ENCODE measurements at places on chromosomes 12 and 14.
A peak's percentile ranks its signal among the peaks of the same experiment; 100 is the strongest.

GRCh38 chr12:62319058-62319457, 58.9 kb downstream of the USP15 start:
- no peak for DNase-seq

- no peak for DNase-seq
These were observed 8.8 kb upstream of the GPRC5D start for GRCh38 chr12:12960639-12961209.

DNA sequence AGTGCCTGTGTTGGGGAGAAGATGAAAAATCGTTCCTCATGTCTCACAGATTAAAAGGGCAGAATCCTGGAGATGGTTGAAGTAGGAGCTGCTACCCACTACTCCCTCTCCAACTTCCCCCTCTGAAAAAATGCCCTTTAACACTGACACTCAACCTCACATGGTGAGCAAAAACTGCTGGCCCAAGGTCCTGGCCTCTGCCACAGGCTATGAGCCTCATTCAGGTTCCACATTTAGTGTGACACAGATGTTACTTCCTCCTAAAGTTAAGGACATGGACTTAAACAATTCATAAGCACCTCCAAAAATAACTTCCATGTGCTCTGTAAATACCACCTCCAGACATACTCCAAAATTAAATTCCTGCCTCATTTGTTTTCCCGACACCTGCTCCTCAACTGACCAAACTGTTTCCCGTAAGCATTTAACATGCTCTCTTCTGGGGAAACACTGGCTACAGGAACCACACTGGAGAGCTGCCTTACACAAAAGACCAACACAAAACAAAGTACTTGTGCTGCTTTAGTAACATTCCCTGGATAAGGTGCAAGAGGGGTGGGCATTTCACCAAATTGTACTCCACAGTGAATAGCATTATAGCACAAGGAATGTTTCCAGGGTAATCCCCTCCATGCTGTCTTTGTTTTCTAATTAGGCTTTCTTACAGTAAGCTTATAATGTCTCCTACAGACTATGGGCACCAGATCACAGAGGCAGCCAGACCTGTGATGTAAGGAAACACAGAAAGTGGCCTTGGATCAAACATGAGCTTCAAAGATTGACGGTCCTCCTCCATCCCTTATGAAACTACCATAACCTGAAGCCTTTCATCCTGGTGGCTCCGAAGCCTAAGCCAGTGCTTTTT, 57.0 kb downstream of the PHLDA1 start:
- no peak for DNase-seq

DNA sequence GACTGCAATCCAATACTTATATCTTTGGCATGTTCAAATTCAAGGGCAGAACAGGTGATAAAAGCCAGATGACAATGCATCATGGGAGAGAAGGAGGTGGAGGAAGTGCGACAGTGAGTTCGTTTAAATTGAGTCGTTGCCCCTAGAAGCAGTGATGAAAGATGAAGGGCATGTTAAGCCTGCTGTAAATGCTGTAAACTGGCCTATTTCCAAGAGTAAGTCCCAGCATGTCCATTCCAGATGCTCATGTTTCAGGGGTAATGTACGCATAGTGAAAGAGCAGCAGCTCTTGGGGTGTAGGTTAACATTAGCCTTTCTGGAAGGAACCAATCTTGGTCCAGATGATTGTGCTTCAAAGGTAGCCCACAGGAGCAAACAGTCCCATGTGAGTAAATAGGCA, 97.1 kb downstream of the C2CD5 start:
- no peak for DNase-seq

DNA sequence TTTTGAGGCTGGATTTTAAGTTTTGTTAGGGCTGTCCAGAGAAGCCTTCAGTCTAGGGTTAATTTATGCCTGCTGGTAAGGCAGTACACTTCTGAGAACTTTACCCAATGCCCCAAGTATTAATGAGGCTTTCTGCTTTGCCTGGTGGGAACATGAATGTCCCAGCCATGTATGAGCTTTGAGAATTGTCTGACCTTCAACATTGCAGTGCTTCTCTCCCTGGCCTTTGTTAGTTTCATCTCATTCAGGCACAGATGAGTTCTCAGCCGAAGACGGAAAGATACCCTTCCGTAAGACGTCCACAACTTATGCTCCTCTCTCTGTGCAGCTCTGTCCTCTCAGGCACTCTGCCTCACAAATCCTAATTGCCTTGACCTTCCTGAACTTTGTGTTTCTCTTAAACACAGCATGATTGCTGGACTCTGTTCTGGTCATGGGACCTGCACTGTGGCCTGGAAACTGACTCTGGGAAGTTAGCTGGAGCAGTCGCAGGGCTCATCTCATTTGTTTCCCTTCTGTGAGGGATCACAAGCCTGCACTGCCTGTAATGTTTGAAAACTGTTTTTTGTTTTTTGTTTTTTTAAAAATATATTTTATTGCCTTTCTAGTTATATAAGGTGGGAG, 15.7 kb downstream of the CHPT1 start:
- DNase-seq: no peak

DNA sequence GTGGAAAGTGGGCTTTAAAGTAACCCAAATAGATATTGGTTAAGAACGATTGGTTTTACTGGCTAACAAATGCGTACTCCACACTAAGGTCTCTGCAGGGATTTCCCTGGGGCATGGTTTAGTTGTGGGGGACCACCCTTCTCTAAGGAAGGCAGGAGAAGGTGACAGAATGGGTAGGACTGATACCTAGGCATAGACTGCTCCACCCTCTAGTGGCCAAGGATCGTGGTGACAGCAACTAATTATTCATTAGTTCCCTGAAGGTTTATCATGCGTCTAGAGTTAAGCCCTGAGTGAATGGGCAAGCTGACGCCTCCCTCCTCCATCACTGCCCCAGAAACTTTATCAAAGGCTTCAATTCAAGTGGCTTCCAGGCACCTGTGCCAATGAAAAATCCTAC, 9.1 kb downstream of the FAM181A start:
- no peak for DNase-seq

- DNase-seq: no peak
These were observed 623.5 kb downstream of the FLRT2 start for GRCh38 chr14:86153480-86153879.

- DNase-seq: no peak
These were observed 6.7 kb upstream of the BATF start for GRCh38 chr14:75515629-75515996.

GRCh38 chr12:48189331-48190125, 6.1 kb downstream of the CCDC184 start:
- DNase-seq: peak; percentile 47

DNA sequence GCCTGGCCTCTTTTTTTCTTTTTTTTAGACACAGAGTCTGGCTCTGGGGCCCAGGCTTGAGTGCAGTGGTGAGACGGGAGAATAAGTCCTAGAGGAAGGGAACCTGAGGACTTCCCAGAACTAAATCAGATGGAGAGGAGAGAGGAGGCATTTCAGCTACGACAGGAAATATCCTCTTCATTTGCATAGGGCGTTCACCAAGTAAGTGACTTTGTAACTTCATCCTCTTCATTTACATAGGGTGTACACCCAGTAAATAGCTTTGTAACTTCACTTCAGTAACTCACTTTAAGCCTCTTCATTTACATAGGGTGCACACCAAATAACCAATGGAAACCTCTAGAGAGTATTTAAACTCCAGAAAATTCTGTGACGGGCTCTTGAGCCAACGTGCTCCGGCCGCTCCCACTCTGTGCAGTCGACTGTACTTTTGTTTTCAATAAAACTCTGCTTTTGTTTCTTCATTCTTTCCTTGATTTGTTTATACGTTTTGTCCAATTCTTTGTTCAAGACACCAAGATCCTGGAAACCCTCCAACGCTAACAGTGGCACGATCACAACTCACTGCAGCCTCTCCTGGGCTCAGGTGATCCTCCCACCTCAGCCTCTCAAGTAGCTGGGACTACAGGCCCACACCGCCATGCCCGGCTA, 21.4 kb upstream of the ANKRD9 start:
- no peak for DNase-seq

DNA sequence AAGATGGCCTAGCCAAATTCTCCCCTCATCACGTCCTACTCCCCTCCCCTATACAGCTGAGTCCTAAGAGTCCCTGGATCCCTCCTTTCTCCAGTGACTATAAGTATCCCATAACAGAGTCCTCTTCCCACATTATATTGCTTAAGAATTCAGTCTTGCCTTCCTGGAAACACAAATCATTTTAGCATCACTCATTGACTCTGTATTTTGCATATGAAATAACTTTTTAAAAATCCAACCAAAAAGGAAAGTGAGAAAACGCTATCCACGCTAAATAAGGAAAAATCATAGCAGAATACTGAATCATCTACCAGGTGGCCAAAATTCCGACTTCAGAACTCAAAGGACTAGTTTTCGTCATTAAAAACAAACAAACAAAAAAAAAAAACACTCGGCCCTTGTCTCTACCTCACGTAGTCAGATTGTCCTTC, 130.2 kb downstream of the GCH1 start:
- DNase-seq: no peak

- no peak for DNase-seq
These were observed 161.0 kb downstream of the CEP128 start for GRCh38 chr14:80780500-80780899.

- DNase-seq: no peak
These were observed 115.3 kb upstream of the CPSF6 start for GRCh38 chr12:69123919-69124638.

- no peak for DNase-seq
These were observed 23.7 kb downstream of the NINJ2 start for GRCh38 chr12:639566-639965.

DNA sequence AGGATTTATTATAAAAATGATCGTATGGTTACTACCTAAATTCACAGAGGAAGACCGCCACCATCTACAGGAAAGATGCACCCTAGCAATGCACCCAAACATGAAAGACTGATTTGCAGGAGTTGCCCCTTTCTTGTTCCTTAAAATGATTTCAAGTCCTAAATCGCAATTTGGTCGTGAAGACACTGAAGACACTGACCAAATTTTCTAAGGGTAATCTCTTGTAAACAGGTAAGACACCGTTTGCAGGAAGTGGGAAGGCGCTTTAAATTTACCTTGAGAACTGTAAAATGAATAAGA, 1.0 kb downstream of the SOS2 start:
- no peak for DNase-seq

GRCh38 chr12:12127304-12127703, 56.6 kb downstream of the BCL2L14 start:
- DNase-seq: no peak
